ENCODE measurements at places on chromosomes 2 and 18. TPM values are rescaled to one million over a fixed set of nuclear protein-coding genes. Genes with fewer than 3 reads are reported as not detected.

The ANKRD29 gene
- polyA plus RNA-seq: 1.1 TPM

The DPP10 gene
- 10.2 TPM for polyA plus RNA-seq

GRCh38 chr2:227029426-227030105 lies 134.4 kb downstream of the COL4A4 start:
- no peak for DNase-seq

DNA sequence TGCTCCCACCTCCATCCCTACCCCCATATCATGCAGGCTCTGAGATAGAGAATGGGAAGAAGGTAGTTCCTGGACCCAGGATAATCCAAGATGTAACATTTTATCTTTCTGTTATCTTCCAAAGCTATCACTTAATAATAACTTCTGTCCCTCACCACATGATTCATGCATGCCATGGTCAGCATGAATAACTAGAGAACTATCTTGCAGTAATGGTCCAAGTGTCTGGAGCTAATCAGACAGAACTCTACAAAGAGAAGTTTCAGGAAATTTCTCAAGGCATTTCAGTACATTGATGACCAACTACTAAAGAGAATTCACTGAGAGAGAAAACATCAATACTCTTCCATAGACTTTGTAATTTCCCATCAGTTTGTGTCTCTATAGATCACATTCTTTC lies 1469.7 kb upstream of the PIK3C3 start:
- no peak for DNase-seq

The ST6GAL2 gene
- polyA plus RNA-seq: 14.6 TPM

- no peak for DNase-seq
Measured at GRCh38 chr18:28313602-28314001, 136.7 kb upstream of the CDH2 start.

DNA sequence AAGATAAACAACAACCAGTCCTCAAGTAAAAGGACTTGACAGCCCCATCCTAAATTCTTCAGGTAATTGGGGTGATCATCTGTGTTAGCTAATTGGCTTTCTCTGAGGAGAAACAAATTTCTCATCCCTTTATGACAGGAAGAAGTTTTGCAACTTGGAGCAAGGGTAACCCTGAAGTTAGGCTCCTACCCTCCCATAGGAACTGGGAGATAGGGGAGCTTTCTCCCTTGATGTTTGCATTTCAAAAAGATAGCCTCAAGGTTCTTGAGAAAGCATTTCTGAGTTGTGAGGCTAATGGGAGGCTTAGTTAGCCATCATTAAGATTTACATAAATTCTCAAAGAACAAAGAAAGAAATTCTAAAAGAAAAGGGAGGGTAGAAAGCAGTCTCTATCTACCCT lies 95.4 kb downstream of the MAP2 start:
- no peak for DNase-seq

- no peak for DNase-seq
Measured at GRCh38 chr2:104836841-104837240, 17.1 kb upstream of the POU3F3 start.

GRCh38 chr2:54995553-54995952 lies 54.7 kb downstream of the RTN4 start:
- no peak for DNase-seq

The VWC2L gene
- polyA plus RNA-seq: 0.22 TPM

- peak; percentile 72 for DNase-seq
Measured at GRCh38 chr2:149329489-149330126, 779 bp upstream of the LYPD6 start.
